ENCODE measurements at places on chromosomes 7 and 10.

GRCh38 chr10:30553018-30553625 lies 76.4 kb downstream of the LYZL2 start:
- DNase-seq: no peak

DNA sequence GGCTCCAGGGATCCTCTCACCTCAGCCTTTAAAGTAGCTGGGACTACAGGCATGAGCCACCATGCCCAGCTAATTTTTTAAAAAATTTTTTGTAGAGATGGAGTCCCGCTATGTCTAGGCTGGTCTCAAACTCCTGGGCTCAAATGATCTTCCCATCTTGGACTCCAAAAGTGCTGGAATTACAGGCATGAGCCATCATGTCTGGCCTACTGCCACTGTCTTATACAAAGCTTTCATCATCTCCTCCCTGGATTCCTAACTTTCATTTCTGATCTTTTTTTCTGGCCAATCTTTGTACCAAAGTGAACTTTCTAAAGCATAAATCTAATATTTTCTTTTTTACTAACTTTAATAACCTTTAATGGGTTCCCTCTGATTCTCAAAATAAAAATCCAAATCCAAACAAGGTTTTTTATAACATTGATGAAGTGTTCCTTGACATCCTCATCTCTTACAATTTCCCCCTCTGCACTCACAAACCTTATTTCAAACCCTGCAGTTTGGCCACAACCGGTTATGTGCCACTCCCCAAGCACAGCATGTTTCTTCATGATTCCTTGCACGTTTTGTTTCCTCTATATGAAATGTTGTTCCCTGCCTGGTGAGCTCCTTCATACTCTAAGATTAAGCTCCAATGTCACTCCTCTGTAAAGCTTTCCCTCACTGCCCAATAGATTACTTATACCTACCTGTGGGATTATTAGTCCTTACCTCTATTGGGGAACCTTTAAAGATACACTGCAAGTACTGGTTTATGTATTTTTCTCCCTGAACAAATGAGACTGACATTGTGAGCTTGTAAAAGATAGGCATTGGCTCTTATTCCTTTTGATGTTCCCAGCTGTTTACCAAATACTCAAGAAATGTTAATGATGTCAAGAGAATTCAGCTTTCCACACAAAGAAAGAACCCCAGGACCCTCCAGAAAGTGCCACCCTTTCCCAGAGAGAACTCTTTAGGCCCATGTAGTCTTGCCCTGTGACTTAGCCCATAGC lies 101.7 kb downstream of the HOXA1 start:
- DNase-seq: no peak

- DNase-seq: no peak
These were observed 77.0 kb downstream of the SNX13 start for GRCh38 chr7:17863095-17863808.

GRCh38 chr10:70565556-70566514 lies 36.7 kb downstream of the PRF1 start:
- no peak for DNase-seq

- no peak for DNase-seq
These were observed 18.1 kb downstream of the CDC123 start for GRCh38 chr10:12214093-12214492.

- peak; percentile 56 for DNase-seq
These were observed 554.4 kb downstream of the INHBA start for GRCh38 chr7:41148521-41148951.

- DNase-seq: no peak
These were observed 13.5 kb upstream of the CACUL1 start for GRCh38 chr10:118768041-118768919.

Measured in Caki2 (cell line).